ENCODE measurements at places on chromosomes 1 and 21.

DNA sequence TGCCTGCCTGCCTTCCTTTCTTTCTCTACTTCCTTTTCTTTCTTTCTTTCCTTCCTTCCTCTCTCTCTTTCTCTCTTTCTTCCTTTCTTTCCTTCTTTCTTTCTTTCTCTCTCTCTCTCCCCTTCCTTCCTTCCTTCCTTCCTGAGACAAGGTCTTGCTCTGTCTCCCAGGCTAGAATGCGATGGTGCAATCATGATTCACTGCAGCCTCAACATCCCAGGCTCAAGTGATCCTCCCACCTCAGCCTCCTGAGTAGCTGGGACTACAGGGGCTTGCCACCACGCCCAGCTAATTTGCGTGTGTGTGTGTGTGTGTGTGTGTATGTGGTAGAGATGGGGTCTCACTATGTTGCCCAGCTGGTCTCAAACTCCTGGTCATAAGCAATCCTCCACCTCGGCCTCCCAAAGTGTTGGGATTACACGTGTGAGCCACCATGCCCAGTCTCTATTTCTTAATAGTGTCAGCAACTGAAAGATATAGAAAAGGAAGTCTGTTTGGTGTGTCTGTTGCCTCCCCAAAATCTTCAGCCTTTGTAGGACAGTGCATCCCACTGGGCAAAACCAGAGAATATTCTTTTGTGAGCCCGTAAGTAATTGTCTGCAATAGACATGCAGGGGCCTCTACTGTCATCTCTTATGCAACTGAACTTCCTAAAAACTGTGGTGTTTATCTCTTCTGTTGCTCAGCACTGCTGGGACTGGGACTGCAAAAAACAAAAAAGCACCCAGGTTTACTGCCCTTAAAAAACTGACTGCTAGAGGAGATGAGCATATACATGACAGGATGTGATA is 20.9 kb upstream of the RAB4A start:
- no peak for DNase-seq

- no peak for DNase-seq
Measured at GRCh38 chr1:206944703-206945102, 1.6 kb downstream of the PIGR start.

GRCh38 chr1:61864489-61864888 is 122.2 kb downstream of the PATJ start:
- no peak for DNase-seq

- DNase-seq: no peak
Measured at GRCh38 chr21:38922474-38923235, 116.9 kb downstream of the ETS2 start.

DNA sequence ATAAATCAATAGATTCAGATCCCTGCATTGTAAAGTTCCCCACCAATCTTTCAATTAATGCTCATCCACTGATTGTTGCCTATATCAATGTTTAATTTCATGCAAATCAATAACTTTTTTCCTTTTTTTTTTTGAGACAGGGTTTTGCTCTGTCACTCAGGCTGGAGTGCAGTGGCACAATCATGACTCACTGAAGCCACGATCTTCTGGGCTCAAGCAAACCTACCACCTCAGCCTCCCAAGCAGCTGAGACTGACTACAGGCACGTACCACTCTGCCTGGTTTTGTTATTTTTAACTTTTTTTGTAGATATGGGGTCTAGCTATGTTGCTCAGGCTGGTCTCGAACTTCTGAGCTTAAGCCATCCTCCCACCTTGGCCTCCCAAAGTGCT is 25.7 kb downstream of the DIO1 start:
- no peak for DNase-seq

- no peak for DNase-seq
Measured at GRCh38 chr1:214665606-214666110, 62.7 kb downstream of the CENPF start.

DNA sequence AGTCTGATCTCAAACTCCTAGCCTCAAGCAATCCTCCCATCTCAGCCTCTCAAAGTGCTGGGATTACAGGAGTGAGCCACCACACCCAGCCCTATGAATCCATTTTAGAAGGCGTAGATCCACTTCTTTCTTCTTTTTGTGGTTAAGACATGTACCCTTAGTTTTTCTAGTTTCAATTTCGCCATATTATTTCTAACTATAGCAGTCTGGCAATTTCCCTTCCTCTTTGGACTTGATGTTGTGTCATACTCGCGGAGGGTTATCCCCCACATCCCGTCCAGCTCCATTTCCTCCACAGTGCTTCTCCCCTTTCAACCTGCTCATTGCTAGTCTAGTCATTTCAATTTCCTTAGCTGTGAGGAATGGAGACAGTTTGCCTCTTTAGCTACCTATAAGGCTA is 5.2 kb upstream of the LRRC8D start:
- DNase-seq: no peak

DNA sequence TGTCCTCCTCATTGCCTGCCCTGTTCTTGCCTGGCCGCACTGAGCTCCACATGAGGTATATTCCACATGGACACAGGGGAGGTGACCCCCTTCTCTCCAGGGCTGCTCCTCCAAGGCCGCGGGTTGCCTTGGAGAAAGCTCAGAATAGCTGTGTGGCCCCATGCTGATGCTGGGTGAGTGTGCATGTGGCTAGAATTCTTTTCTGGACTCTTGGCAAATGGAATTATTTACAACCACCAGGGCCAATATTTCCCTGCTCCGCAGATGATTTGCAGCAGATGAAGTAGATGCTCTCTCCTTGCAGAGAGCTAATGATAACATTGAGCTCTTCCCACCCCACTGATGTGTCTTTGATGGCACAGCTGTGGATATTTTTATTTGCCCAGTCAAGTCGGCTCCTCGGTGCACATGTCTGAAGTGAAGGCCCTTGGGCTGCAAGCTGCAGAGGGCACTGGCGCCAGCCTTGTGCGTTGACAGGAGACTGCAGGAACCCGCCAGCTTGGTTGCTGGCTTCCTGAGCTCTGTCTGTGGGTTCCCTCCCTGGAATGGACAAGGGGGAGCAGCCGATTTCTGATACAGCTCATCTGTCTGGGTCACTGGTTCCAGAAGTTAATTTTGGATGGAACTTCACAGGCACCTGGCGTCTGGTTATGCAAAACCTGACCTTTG is 404.7 kb upstream of the VAMP3 start:
- DNase-seq: no peak

DNA sequence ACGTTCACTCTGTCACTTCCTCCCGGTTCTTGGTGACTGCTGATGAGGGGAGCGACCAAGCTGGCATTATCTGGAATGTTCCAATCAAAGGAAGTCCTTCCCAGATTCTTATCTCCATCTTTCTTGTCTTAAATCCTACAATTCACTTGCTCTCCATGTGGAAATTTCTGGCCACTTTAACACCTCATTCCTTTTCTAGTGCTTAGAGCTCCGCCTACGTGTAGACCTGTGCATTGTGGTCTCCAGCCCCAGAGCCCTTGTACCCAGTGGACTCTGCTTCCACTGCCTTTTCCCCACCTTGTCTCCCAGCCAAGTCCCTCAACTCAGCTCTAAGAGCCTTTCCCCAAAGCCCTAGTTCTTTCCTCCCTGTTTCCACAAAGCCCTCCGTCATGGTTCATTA is 12.2 kb upstream of the KLHDC7A start:
- no peak for DNase-seq

GRCh38 chr1:173424782-173425407 is 52.2 kb upstream of the PRDX6 start:
- DNase-seq: no peak

- DNase-seq: peak; percentile 53
Measured at GRCh38 chr1:54849219-54850068, 37.6 kb downstream of the DHCR24 start.

DNA sequence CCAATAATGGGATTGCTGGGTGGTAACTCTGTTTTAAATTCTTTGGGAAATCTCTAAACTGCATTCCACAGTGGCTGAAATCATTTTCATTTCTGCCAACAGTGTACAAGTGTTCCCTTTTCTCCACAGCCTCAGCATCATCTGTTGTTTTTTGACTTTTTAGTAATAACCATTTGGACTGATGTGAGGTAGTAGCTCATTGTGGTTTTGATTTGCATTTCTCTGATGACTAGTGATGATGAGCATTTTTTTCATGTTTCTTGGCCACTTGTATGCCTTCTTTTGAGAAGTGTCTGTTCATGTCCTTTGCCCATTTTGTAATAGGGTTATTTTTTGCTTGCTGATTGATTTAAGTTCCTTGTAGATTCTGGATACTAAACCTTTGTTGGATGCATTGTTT is 131.9 kb upstream of the B3GALT2 start:
- DNase-seq: no peak

DNA sequence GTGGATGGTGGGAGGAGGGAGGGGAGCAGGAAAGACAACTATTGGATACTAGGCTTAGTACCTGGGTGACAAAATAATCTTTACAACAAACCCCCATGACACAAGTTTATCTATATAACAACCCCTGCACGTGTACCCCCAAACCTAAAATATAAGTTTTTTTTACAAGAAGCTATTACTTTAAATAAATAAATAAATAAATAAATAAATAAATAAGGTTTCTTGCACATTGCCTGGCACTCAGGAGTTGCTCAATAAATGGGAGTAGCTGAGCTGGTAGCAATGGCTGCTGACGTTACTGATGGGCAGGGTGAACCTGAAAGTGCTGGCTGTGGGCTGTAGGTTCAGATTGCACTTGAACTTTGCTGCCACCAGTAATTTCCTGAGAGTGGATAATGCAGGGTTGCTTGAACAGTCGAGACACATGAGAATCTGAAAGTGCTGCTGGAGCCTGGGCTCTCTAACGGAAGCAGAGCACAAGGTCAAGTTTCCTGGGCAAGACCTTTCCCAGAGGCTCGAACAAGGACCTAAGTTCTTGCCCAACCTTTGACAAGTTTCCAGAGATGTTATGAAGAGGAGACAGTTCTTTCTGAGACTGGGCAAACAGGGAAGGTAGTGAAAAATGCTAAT is 14.8 kb upstream of the KCNE2 start:
- DNase-seq: no peak

GRCh38 chr1:206809504-206810084 is 37.3 kb upstream of the IL10 start:
- DNase-seq: no peak

GRCh38 chr1:96579636-96580035 is 141.9 kb upstream of the PTBP2 start:
- DNase-seq: no peak

DNA sequence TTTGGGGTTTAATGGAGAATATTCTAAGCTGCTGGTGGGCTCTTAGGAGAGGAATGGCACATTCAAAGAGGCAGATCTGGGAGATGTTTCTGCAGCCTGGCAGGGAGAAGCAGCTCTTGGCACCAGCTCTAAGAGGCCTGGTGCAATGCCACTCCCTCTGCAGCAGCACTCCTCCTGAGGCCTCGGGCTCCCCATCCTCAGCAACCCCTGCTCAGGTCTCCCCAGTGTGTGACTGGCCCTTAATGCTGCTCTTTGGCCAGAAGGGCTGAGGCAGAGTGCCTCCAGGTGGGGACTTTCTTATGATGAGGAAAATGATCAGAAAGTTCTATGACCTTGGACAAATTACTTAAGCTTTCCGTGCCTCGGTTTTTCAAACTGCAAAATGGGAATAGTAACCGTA is 55.5 kb downstream of the MAB21L3 start:
- DNase-seq: no peak

GRCh38 chr1:175145899-175146528 is 46.6 kb downstream of the KIAA0040 start:
- no peak for DNase-seq

- DNase-seq: no peak
Measured at GRCh38 chr1:157319567-157319966, 181.4 kb upstream of the ETV3 start.

All from suprapubic skin (tissue), 4 donors.